ENCODE measurements at places on chromosomes 3 and 15.

- no peak for DNase-seq
These were observed 141.2 kb upstream of the SLC7A14 start for GRCh38 chr3:170726976-170727661.

GRCh38 chr3:141386126-141386488 lies 17.8 kb downstream of the ZBTB38 start:
- DNase-seq = no peak

DNA sequence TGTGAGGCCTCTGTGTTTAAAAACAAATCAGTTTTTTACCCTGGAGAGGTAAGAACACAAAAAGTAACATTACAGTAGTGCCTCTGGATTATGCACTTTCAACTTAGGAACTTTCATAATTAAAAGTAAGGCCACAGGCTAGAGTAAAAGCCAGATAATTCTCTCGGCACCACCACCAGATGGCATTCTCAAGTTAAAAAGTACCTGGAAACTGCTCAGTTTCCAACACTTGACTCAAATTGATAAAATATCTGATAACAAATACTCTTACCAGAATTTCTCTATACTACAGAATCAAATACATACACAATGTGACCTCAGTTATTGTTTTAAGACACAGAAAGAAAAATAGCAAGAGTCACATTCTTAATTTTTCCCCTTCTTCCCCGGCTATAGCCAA lies 19.9 kb downstream of the SPICE1 start:
- no peak for DNase-seq

GRCh38 chr15:87752250-87752951 lies 504.1 kb downstream of the NTRK3 start:
- no peak for DNase-seq

GRCh38 chr3:52774901-52775864 lies 2.2 kb upstream of the ITIH1 start:
- no peak for DNase-seq

- no peak for DNase-seq
These were observed 27.9 kb upstream of the TGFBR2 start for GRCh38 chr3:30578479-30578878.

GRCh38 chr3:194485881-194486539 lies 792 bp downstream of the ATP13A3 start:
- DNase-seq = peak; percentile 46

- DNase-seq = no peak
These were observed 75.8 kb upstream of the LIPC start for GRCh38 chr15:58355973-58356372.

DNA sequence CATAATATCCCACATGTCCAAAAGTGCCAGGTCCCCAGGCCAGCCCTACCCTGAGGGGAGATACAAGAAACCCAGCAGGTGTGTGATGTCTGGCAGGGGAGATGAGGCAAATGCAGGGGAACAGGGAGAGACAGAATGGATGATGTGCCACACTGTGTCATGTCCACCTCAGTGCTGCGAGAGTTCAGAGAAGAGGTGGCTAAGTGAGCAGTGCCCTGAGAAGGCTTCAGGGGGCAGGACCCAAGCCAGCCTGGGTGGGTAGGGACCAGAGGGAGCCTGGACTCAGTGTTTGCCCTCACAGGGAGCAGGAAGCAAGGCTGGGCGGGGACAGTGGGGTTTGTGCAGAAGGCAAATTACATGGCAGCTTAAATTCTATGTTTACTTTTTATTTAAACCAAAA lies 61.2 kb downstream of the KLHL6 start:
- no peak for DNase-seq

GRCh38 chr3:139443186-139443585 lies 33.1 kb downstream of the RBP2 start:
- no peak for DNase-seq

- DNase-seq = no peak
These were observed 192.0 kb downstream of the ATP10A start for GRCh38 chr15:25671132-25671531.

- DNase-seq = no peak
These were observed 244.0 kb upstream of the TBC1D5 start for GRCh38 chr3:17986348-17986816.

- peak; percentile 75 for DNase-seq
These were observed 2.8 kb downstream of the C15orf39 start for GRCh38 chr15:75204340-75205063.

DNA sequence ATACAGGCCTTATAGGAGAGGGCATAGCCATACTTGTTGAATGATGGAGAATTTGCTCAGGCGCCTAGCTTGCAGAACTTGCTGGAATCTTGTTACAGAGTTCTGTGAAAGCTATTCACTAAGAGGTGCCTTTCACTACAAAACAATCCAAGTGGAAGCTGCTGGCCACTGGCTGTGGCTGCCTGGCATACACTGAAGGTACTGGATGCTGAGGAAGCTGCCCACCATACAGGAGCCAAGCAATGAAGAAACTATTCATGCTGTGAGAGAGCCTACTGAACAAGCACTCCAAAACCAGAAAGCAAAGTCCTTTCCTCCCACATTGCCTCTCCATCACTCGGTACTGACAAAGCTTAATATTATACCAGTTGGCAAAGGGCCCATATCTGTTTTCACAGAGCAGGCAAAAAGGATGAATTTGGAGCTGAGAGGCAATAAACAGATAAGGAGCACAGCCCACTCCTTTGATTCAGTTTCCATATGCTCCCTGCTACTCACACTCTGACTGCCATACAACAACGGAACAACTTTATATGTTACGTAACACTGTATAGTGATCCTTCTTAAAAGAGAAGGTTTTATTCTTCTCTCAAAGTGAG lies 192.6 kb upstream of the ALCAM start:
- no peak for DNase-seq

GRCh38 chr15:33801954-33802353 lies 166.3 kb upstream of the CHRM5 start:
- no peak for DNase-seq

GRCh38 chr15:69290346-69291164 lies 8.2 kb upstream of the PAQR5 start:
- DNase-seq = no peak

DNA sequence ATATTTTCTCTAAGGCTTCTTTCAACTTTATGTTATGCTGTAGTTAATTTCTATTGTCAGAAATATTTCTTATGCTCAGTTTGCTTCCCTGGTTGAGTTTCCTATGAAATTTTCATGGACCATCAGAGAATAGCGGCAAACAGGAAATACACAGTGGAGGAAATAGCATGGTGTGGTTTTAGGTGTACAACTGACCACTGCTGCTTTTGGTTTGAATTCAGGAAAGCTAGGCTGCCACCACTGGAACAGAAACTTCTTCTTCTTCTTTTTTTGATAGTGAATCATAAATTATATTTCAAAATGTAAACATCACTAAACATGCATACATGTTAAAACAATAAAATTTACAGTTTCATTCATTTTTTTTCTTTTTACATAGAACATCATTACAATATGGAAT lies 316.6 kb upstream of the TGFBR2 start:
- no peak for DNase-seq

GRCh38 chr3:55362210-55362960 lies 124.7 kb downstream of the WNT5A start:
- DNase-seq = no peak

- no peak for DNase-seq
These were observed 456.1 kb downstream of the MFSD1 start for GRCh38 chr3:159257954-159258353.

- DNase-seq = no peak
These were observed 537.5 kb upstream of the CCDC54 start for GRCh38 chr3:106839576-106840280.

DNA sequence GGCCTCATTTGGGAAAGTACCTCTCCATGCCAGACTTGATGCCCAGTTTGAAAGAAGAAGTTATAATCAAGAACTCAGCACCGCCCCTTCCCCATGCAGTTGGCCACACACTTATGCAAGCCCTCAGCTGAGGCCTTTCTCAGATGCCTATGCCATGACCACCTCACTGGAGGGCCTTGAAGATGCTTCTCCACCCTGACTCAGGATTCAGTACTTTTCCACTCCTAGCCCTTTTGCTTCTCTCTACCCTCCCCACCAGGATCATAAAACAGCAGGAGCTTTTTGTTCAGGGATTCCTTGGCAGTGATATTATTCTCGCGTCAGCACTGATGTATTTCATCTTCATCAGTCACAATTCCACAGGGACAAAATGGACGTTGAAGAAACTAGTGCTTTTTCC lies 313.5 kb downstream of the PYDC2 start:
- no peak for DNase-seq

DNA sequence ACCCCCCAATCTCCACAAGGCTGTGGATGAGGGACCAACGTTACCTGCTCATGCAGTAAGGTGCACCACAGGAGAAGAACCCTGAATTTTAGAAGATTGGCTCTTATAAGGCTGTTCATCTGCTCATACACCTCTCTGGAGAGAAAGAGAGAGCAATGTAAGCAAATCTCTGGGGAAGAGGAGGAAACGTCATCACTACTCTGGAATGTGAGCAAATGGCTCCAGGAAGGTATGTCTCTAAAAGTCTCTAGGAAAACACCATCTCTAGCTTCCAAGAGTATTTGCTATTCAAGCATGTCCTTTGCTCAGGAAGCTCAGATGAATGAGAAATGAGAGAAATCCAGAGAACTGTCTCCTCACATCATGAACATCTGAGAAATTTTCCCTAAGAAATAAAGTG lies 235.4 kb downstream of the TBL1XR1 start:
- no peak for DNase-seq

DNA sequence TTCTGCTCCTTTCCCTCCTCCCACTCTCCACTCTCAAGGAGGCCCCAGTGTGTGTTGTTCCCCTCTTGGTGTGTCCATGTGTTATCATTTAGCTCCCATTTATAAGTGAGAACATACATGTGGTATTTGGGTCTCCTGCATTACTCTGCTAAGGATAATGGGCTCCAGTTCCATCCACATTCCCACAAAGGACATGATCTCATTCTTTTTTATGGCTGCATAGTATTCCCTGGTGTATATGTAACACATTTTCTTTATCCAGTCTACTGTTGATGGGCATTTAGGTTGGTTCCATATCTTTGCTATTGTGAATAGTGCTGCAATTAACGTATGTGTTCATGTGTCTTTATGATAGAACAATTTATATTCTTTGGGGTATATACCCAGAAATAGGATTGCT lies 144.0 kb upstream of the MEF2A start:
- no peak for DNase-seq

- no peak for DNase-seq
These were observed 4.7 kb downstream of the MESP1 start for GRCh38 chr15:89746386-89746780.

GRCh38 chr3:170309046-170309445 lies 48.5 kb upstream of the SKIL start:
- DNase-seq = no peak

- no peak for DNase-seq
These were observed 313.9 kb downstream of the POLQ start for GRCh38 chr3:121231872-121232271.

- no peak for DNase-seq
These were observed 85.4 kb downstream of the PPM1L start for GRCh38 chr3:160841455-160841854.
